SIG-M5 (cell line): ENCODE measurements at places on chromosomes 11 and 22.

DNA sequence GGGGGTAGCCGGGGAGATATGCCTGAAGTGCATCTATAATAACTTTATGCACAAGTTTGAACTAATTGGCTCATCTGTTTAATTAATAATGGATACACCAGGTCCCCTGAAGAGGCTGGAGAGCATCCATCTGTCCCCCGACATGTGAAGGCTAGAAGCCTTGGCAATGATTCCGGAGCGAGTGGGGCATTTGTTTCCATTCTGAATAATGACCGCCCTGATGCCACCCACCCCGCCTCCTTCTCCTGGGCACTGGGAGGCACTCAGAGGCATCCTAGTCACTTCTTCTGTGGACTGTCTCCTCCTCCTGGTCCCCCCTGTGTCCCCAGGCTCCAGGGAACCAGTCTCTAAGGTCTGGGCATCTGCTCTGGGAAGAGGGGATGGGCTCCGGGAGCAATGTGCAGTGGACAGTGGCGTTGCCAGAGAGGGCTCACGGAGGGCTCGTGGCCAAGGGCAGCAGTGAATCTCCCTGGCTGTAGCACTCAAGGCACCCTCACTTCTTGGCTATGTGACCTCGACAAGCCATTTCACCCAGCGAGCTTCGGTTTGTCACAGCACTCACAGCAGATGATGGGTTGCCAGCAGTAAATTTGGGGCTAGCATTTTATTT is 64.7 kb downstream of the TSPAN18 start:
- no peak for DNase-seq

DNA sequence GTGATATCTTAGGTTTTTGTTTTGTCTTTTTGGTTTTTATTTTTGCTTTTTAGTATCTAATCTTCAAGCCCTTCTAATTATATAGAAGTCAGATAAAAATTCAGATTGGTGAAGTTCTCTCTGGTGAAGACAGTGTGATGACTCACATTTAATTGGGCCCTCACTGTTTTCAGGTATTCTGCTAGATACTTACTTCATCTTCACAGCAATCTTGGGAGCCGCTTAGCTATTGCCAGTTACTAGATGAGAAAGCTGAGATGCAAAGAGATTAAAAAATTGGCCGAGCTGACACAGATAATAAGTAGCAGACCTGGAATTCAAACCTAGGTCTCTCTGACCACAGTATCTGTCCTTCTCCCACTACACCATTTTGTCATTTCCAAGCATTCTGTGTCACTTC is 75.0 kb downstream of the PPP2R1B start:
- no peak for DNase-seq

- DNase-seq = no peak
Measured at GRCh38 chr11:115085461-115086210, 407.3 kb downstream of the NXPE2 start.

DNA sequence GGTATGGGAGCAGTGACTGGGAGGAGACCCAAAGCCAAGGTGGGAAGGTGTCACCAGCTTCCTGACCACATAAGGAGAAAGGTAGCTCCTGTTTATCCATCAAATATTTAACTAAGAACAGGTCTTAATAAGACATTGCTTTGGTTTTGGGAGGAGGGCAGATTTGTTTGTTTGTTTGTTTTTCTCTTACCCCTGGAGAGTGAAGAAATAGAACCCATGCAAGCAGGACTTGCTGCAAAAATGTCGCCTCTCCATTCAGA is 26.2 kb upstream of the CD44 start:
- DNase-seq = no peak

- no peak for DNase-seq
Measured at GRCh38 chr22:50581950-50582492, 628 bp downstream of the CHKB start.

GRCh38 chr11:47417712-47418111 is 8.5 kb downstream of the PSMC3 start:
- no peak for DNase-seq

DNA sequence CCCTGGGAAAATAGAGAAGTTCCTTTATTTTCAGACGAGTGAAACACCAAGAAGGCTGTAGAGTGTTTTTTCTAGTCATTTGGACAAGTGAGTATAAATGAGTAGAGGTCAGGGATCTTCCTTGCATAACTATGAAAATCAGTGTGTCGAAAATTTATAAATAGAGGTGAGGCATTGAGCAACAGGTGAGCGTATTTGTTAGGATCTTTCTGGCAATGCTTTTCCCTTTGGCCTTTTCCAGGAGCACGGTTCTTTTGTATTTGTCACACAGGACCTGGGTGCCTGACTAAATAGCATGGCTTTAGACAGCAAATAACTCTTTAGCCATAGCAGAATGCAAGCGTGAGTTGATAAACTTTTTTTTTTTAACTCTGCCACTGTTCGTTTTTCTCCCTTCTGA is 19.6 kb upstream of the ARHGAP42 start:
- no peak for DNase-seq

GRCh38 chr22:30859714-30860095 is 108.9 kb downstream of the MORC2 start:
- DNase-seq = no peak

DNA sequence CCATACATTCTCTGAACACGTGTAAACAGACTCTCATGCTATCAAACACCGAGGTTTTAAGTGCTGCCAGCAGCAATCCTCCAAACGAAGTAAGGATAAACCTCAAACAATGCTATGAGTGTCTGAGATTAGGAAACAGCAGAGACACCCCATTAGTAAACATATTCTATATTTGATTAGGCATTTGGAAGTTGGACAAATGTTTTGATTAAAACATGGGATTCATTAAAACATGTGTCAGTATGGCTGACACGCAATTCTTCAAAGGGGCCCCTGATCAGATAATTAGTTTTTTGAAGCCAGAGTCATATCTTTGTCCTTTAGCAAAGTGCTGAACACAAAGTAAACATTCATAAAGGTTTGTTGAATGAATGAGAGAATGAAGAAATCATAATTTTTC is 33.2 kb upstream of the BLID start:
- no peak for DNase-seq

GRCh38 chr11:33197915-33198727 is 36.8 kb upstream of the CSTF3 start:
- peak; percentile 71 for DNase-seq

- DNase-seq = no peak
Measured at GRCh38 chr11:15541079-15541478, 426.4 kb downstream of the INSC start.

GRCh38 chr11:79514290-79514689 is 73.5 kb upstream of the TENM4 start:
- DNase-seq = no peak

- DNase-seq = no peak
Measured at GRCh38 chr22:17401728-17402127, 32.5 kb downstream of the CECR2 start.

DNA sequence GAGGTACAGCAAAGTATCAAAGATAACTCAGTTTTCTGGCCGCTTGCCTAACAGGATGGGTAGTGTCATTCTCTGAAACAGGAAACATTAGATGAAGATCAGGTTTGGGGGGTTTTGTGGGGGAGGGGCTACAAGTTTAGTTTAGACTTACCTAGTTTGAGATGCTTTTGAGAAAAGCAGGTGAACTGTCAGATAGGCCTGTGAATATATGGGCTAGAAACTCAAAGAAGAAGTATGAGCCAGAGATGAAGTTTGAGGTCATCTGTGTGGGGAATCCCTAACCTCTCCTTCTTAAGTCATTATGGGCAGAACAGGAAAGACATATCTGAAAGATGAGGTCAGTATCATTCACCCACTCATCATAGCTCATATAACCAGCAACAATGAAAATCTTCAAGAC is 11.9 kb downstream of the HOATZ start:
- DNase-seq = no peak

DNA sequence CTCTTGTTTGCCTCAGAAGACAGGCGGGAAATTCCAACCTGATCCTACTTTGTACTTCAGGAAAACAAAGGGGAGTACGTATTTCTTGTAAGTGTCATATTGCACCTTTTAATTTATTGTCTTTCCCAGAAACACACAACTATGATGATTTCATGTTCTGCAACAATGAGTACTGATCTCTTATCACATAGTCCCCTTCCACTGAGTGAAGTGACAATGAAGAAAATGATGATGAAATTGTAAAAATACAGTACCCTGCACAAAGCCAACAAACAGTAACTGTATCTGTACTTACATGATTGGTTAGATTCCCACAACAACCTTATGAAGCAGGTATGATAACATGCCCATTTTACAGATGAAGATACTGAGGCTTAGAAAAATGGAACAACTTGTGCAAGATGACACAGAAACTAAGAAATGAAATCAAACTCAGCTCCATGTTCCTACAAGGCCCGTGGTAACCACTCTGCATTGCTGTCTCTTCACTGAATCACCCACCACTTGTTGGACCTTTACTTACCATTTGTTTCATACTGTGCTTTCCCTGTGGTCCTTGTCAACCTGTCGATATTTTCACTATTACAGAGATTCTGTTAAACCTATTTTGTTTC is 37.5 kb downstream of the SLC1A2 start:
- DNase-seq = no peak

DNA sequence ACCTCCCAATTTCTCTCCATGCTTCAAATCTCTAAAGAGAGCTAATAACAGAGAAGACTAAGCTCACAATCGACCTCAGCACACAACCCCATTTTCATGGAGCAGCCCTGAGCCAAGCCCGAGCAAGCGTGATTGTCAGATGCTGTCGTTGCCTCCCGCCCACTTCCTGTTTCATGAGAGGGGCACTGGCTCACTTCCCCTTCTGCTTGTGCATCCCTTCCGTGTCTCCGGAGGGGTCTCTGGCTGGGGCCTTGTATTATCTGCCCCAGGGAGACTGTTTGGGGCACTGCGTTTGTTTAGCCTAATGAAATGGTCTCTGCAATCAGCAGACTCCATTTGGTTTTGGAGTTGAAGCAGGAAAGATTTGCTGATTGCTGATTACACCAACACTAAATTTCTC is 181.3 kb upstream of the SEZ6L start:
- DNase-seq = no peak

DNA sequence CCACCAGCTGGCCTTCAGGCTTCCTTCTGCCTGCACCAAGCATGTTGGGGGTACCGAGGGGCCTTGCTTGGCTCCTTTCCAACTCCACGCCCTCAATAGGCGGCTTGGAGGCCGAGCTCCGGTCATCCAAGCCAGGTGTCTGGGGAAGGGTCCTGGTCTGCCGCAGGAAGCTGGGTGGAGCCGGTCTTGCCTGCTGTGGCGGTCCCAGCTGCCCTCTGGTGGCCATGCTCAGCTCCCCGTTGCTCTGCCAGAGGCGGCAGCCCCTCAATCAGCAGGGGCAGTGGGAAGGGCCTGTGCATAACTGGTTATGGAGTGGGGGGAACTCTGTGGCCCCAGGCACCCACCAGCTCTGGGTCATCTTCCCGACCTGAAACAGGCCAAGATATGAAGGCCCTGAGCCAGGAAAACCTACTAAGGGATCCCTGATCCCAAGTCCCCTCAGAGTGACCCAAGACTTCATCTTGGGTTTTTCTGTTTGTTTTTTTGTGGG is 3.2 kb downstream of the ARVCF start:
- no peak for DNase-seq

DNA sequence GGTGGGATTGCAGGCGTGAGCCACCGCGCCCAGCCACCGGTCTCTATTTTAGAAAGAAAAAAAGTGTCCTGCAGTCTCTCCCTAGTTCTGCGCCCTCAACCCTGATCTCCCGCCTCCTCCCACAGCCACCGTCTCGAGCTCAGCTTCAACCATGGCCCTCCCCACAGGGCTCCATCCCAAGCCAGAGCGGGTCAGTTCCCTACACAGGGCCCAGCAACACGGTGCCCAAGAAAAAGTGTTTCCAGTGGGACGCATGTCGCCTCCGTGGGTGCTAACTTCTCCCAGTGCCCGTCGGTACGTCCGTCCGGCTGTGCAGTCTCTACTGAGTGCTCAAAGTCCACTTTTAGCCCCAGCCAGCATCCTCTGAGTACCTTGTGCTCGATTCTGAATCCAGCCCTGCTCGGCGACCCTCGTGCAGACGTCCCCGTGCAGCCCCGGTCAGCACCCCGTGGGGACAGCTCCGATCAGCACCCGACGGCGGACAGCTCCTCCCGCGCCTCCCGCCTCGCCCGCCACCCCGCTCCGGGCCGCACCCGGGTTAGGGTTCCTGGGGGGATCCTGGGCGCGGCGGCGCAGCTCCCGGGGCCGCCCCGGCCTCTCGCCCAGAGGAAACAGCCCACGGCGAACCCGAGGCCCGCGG is 657 bp upstream of the MAPK8IP2 start:
- no peak for DNase-seq

GRCh38 chr11:126776119-126776518 is 224.5 kb downstream of the KIRREL3 start:
- no peak for DNase-seq
